SJSA1 (cell line): ENCODE measurements at places on chromosomes 7 and 10.

DNA sequence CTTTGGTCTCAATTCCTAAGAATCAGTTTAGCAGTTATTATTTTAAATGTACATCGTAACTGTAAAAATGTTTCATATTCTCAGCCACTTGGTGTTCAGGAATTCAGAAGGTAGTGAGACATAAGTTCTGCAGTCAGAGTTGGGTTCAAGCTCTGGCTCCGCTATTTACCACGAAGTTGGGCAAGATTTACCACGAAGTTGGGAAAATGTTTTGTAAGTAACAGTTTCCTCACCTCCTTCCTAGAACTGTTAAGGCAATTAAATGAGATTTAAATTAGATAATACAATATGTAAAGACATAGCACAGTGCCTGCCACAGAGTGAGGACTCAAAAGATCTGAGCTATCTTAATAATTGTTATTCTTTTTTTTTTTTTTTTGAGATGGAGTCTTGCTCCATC, 16.3 kb upstream of the ABLIM1 start:
- no peak for DNase-seq

GRCh38 chr10:126227762-126228134, 160.5 kb downstream of the ADAM12 start:
- DNase-seq: peak; percentile 70

- DNase-seq: no peak
Observed at GRCh38 chr7:35512716-35513115, 182.2 kb downstream of the HERPUD2 start.

- DNase-seq: no peak
Observed at GRCh38 chr10:35934642-35934995, 292.5 kb upstream of the FZD8 start.

GRCh38 chr10:104446151-104446550, 92.5 kb downstream of the CFAP58 start:
- no peak for DNase-seq

DNA sequence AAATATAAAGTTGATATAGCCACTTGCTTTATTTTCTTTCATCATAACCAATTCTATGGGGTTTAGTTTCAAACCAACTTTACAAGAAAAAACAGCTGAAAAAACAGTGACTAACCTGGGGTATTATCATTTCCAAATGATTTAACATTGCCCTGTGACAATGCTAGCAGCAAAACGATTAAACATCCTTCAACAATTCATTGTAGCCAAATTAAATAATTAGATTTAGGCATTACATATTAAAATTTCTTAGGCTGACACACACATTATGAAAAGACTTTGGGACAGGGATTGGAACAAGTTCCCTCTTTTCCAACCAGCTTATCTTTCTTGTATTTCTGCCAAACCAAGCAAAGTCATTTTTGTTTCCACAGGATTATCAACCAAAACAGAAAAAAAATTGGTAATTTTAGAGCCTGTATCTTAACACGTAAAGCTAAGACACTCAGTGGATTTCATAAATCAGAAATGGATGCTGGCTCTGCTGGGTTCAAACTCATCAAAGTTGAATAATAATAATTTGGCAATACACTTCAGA, 84.0 kb downstream of the SEMA3D start:
- no peak for DNase-seq

- no peak for DNase-seq
Observed at GRCh38 chr10:62869958-62870357, 53.8 kb upstream of the EGR2 start.

- no peak for DNase-seq
Observed at GRCh38 chr10:46006219-46006618, 24.2 kb downstream of the NCOA4 start.

GRCh38 chr10:80608706-80609105, 71.0 kb downstream of the SH2D4B start:
- no peak for DNase-seq

DNA sequence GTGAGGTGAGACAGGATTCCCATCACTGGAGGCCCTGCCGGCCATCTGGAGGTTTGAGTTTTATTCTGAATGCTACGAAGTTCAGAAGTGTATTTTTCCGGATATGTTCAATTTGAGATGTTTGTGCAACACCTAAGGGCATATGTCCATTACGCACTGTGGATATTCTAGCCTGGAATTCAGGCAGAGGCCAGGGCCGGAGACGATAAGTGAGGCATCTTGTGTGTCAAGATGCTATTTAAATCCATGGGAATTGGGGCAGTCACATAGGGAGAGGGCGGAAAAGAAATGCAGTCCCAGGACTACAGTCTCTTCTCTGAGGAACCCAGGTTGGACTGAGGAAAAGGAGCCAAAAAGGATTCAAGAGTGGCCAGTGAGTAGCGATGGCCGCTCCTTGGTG, 1.9 kb upstream of the SUV39H2 start:
- no peak for DNase-seq

DNA sequence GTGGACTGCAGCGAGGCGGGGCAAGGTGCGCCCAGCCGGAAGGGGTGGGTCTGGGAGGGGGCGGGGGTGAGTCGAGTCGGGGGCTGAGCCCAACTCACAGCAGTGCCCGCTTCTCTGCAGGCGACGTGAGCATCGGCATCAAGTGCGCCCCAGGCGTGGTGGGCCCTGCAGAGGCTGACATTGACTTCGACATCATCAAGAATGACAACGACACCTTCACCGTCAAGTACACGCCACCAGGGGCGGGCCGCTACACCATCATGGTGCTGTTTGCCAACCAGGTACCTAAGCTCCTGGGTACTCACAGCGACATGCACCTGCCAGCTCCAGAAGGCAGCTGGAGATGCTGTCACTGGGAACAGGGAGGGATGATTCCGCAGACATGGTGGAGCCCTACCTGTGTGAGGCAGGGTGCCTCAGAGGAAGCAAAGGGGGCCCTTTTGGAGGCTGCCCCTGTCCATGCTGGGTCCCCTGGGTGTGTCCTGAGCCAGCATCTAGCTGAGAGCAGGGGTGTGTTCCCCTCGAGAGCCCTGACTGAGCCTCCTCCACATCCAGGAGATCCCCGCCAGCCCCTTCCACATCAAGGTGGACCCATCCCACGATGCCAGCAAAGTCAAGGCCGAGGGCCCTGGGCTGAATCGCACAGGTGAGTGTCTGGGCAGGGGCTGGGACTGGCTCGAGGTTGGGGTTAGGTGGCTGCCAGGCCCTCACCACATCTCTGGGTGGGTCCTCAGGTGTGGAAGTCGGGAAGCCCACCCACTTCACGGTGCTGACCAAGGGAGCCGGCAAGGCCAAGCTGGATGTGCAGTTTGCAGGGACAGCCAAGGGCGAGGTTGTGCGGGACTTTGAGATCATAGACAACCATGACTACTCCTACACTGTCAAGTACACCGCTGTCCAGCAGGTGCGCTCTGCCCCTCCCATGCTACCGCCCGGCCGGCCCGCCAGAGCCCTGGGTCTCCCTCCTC, 12.8 kb downstream of the FLNC start:
- DNase-seq: no peak

GRCh38 chr7:155917836-155918430, 105.7 kb upstream of the SHH start:
- DNase-seq: no peak

DNA sequence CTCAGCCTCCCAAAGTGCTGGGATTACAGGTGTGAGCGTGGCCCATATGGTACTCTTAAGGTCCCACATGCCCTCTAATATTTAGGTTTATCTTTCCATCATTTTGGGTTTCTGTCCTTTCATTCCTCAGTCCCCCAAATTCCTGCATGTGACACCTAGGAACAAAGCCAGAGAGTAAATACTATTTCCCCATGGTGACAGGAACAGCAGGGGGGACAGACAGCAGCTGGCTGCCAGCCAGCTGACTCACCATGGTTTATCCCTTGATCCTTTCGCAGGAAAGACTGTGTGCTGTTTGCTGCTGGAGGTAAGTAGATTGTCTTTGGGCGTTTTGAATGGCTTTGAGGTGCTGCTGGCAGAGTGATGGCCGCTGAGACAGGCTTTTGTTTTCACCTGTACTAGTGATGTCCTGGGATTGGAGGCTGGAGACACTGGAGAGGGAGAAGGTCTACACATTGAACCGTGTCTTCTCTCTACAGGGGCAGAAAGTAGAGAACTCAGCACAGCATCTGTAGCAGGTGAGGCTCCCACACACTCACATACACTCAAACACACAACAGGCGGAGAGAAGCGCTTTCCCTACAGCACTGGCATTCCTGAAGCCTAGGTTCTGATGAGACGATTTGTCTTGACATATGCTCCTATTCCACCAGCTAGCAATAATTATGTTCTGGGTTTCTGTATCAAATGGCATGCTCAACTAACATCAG, 83.7 kb upstream of the EFCAB10 start:
- peak; percentile 22 for DNase-seq

GRCh38 chr10:103192089-103192450, 1.0 kb downstream of the NT5C2 start:
- no peak for DNase-seq

- no peak for DNase-seq
Observed at GRCh38 chr7:107953265-107953923, 49.6 kb downstream of the LAMB1 start.

- no peak for DNase-seq
Observed at GRCh38 chr7:5448378-5449037, 24.9 kb upstream of the TNRC18 start.

DNA sequence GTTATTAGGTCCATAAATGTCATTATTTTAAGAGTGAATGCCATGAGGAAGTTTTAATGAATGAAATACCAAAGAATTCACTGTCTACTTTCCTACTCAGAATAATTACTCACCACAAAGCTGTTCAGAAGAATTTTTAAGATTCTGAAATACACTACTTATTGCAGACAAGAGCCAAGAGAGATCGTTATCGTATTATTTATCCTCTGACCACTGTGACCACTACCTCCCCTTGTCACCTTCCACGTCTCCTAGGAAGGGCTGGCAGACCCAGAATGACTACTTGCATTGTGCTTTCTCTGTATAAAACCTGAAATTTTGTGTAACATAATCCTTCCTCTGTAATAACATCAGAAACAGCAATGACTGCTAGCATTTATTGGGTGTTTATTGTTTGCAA, 81.9 kb downstream of the ABCB5 start:
- no peak for DNase-seq

DNA sequence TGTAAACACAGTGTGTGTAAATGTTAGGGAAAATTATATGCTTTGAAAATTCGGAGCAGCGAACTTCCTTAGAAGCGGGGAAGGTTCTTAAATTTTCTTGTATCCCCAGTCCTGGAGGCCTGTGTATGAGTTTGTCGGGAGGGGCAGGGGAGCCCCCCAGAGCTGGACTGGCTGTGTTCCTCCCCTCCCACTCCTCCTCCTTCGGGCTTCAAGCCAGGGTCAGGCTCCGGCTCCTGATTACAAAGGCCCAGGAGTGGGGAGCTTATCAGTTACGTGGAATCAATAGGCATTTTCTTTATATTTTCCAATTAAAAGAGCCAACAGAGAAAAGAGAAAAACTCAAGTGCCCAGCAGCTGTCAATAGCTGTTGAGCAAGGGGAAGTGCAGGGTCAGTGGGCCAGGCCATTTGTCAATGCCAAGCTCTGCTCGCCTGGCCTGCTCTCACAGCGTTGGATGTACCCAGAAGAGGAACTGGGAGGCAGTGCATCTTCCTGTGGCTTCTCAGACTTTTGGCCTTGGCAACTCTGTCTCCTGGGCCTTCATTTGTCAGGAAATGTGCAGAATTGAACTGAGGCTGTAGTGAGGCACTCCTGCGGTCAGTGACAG, 156.9 kb upstream of the PCBD1 start:
- DNase-seq: no peak

GRCh38 chr10:89503151-89503550, 32.2 kb downstream of the SLC16A12 start:
- DNase-seq: no peak

GRCh38 chr10:101053516-101053915, 8.3 kb upstream of the KAZALD1 start:
- DNase-seq: no peak

GRCh38 chr7:37380831-37381230, 67.8 kb downstream of the ELMO1 start:
- DNase-seq: no peak

GRCh38 chr7:151016505-151016904, 7.8 kb downstream of the ATG9B start:
- DNase-seq: no peak

- DNase-seq: no peak
Observed at GRCh38 chr7:2725178-2726105, 37.4 kb downstream of the AMZ1 start.

- no peak for DNase-seq
Observed at GRCh38 chr10:79209831-79210230, 137.4 kb upstream of the PPIF start.

GRCh38 chr10:76618641-76619040, 1019.0 kb downstream of the KCNMA1 start:
- DNase-seq: no peak

DNA sequence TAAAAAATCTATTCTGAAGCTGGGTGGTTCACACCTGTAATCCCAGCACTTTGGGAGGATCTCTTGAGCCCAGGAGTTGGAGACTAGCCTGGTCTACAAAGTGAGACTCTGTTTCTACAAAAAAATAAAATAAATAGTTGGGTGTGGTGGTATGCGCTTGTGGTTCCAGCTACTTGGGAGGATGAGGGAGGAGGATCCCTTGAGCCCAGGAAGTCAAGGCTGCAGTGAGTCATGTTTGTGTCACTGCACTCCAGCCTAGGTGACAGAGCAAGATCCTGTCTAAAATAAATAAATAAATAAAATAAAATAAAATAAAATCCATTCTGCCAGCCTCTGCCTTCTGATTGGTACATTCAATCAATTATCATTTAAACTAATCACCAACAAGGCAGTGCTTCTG, 17.5 kb downstream of the ZNF33A start:
- no peak for DNase-seq

GRCh38 chr7:83415840-83416239, 233.1 kb downstream of the SEMA3E start:
- DNase-seq: no peak

DNA sequence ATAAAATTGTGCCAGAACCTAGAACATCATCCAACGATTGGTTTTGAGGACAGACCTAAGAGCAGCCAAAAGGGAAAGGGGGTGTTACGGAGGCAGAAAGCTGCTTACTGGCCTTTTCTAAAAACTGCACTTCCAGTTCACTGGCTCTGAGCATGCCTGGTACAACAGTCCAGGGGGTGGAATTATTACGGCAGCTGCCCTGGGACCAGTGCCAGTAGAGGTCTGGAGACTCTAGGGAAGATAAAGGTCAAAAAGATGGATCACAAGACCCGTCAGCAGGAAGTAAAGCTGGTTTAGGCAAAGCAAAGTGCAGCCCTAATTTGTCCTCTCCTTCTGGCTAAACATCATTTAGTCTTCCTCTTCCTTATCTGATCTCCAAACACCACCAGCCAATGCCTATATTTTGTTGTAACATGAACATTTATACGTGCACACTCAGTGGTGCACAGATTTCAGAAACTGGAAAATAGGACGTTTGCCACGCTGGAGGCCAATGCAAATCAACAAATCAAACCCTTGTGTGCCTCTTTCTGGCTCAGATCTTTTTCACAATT, 216.4 kb upstream of the DPP6 start:
- DNase-seq: no peak

- no peak for DNase-seq
Observed at GRCh38 chr7:38002689-38003088, 82.2 kb downstream of the EPDR1 start.
